ENCODE measurements at places on chromosomes 7 and 10. TPM values are rescaled to one million over a fixed set of nuclear protein-coding genes. Genes with fewer than 3 reads are reported as not detected.

NUTM2E gene
- not detected for total RNA-seq

GHRHR gene
- not detected for total RNA-seq

PMPCB gene
- 48.7 TPM for total RNA-seq

JCAD gene
- 0.17 TPM for total RNA-seq

TMEM270 gene
- total RNA-seq = not detected

GRCh38 chr10:117488004-117488403, 54.5 kb upstream of the EMX2 start:
- DNase-seq = no peak

DNA sequence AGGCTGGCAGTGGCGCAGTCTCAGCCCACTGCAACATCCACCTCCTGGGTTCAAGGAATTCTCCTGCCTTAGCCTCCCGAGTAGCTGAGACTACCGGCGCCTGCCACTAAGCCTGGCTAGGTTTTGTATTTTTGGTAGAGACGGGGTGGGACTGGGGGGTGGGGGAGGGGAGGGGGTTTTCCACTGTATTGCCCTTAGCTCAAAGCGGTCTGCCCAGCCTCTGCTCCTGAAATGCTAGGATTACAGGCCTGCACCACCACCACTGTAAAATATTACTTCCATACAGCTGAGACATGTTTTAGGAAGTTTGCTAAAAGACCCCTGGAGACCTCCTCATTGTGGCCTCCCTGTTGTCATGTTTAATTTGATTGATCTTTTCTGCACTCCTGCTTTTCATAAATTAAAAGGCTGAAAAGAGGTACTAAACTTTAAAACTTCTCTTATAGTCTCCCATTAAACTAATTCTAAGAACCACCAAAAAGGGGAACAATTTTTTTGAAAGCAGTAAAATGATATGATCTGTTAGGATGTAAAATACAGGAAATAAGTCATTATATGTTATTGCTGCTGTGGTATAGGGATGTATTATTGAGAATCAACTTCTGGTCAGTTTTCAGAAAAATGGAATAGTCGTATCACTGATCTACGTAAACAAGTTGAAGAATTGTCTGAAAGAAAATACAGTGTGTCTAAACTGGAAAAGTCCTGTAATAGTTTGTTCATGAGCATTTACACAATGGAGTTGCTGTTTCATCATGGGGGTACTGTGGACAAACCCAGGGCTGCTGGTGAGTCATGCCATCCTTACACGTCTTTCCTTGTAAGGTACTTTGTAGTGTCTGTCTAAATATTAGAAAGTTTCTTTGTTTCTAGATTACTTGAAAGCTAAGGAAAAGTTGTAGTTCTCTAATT, 72.9 kb upstream of the TMEM248 start:
- DNase-seq = peak; percentile 89

DNA sequence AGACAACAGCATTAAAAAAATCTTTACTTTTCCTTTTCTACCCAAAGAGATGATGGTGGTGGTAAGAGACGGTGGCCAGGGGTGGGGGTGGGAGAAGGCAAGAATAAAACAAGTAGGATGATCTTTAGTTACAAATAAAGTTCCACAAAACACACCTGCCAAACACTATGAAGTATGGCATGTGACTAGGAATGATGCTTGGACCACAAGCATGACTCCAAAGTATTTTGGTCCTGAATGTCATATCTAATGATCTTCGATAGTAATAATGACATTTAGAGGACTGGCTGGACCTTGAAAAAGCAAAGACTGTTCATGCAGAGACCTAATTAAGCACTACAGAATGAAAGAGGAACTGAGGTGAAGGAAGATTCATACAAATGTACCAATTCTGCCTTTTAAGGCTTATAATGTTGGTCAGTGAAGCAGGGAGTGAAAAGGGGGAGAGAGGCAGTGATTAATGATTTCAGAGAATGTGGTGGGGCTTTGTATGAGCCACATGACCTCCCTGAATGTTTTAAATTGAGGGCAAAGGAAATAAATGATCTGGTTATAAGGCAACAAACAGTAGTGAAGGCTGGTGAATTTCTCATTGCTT, 29.6 kb upstream of the DKK1 start:
- no peak for DNase-seq

DNA sequence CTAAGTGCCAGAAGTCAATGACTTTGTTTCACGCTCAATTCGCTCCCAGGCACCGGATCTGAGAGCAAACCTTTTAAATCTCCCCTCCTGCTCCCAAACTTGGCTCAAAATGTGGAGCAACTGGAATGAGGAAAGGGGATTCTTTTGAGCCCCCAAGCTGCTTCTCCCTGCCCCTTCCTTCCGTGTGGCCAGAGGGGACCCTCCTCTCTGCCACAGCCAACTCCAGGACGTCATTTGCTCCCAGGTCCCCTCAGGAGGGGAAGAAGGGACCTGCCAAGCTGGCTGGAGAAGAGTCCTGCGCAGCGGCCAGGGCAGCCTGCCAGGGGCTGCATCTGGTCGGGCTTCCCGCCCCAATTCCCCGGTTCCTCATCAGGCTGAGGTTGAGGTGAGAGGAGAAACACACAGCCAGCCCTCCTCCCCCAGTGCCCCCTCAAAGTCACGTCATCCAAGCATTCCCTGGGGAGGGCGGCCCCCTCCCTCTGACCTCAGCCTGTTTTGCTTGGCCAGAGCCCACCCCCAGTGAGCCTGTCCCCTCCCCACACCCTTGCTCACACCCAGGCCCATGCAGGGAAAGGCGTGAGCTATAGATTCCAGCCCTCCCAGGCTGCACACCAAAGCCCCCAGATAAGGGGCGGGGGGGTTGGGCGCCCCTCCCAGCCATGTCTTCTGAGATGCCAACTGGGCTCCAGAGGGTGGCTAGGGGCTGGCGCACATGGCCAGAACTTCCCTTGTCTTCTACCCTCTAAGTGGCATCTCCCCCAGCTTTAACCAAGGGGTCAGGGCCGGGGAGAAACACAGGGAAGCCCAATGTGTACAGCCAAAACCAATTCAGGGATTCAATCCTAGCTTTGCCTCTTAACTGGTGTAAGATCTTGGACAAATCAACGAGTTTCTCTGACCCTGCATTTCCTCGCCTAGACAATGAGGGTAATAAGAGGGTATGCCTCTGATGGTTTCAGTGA, 35.0 kb downstream of the SH3PXD2A start:
- no peak for DNase-seq

GRCh38 chr7:128914566-128915151, 4.2 kb upstream of the KCP start:
- no peak for DNase-seq

DNA sequence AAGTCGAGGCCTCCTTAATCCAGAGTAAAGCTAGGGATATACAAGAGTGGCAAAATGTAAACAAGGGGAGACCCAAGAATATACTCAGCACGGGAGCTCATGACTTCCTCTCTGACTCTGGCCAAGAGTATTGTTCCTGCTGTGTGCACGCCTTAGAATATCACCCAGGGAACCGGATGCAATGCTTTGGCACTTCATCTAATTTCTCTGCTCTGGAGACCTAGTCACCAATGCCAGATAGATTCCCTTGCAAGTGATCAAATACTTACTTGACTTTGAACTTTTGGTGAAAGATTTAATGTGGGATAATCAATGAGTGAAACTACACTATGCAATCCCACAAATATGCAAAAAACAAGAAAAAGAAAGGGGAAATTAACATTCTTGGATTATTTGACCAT, 695.5 kb downstream of the INHBA start:
- DNase-seq = no peak
